ENCODE measurements at places on chromosomes 2 and 18. TPM values are rescaled to one million over a fixed set of nuclear protein-coding genes. Genes with fewer than 3 reads are reported as not detected.

RRM2 gene
- polyA plus RNA-seq = not detected

GRCh38 chr2:149720615-149721014, 133.0 kb upstream of the MMADHC start:
- DNase-seq = no peak

DNA sequence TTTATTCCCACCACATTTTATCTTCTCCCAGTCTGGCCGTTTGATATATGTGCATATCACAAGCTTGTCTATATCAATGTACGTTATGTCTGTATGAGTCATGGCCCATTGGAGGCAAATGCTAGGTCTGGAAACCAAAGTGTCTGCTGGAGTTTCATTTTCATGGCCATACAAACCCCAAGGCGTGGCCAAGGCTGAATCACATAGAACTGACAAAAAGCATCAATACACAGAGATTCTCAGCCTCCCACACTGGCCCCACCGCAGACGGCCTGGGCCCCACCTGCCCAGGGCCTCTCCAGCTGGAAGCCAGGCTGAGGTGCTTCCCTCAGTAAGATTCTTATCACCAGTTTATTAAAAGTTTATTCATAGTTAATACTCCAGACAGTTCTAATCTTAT, 40.5 kb upstream of the SALL3 start:
- no peak for DNase-seq

IL1B gene
- 435 TPM for polyA plus RNA-seq

PPP1R1C gene
- polyA plus RNA-seq = not detected

NYAP2 gene
- polyA plus RNA-seq = not detected

DNA sequence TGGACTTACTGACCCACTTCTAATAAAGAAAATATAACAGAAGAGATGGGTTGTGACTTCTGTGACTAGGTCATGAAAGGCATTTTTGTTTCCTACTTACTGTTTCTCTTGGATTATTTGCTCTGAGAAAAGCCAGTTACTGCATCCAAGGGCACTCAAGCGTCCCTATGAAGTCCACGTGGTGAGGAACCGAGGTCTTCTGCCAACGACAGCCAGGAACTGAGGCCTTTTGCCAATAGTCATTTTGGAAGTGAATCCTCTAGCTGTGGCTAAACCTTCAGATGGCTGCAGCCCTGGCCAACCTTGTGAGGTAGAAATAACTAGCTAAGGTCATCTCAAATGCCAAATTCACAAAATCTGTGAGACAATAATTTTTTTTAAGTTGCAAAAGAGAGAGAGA, 449.8 kb upstream of the RGPD4 start:
- no peak for DNase-seq

KCNG2 gene
- polyA plus RNA-seq = 0.17 TPM

DNA sequence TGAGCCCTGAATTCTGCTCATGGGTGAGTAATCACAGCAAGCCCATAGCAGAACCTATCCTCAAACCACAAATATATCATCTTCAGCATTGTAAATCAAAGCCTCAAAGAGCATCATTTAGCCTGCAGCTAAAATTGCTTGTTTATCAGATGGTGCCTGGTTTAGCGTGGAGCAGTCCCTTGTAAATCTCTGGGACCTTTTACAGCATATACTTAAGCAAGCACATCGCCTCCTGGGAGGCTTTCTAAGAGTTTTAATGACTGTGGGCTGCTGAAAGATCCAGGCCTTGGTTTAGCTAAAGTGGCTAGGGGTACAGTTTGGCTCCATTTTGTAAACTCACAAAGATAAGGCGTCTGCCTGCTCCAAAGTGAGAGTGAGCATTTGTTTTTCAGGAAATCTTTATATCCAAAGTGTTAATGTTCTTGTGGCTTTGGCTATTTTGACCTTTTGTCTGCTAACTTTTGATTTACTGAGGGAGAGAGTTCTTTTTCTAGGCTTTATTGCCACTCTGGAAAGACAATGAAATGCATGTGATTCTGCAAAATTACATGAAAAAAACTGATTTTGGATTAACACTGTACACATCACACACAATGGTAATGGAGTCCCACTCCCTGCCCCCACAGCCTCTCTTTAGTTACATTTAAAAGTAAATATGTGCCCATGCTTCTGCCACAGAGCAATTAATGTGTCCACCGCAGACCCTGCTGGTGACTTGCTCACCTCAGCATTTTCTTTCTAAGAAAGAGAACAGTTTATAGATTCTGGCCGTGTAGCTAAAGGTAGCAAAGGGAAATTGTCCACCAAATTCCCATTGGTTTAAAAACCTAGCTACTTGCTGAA, 194.8 kb downstream of the LNPK start:
- no peak for DNase-seq

- no peak for DNase-seq
These were observed 6.2 kb downstream of the ZBTB7C start for GRCh38 chr18:48402953-48403352.

CTAGE1 gene
- not detected for polyA plus RNA-seq

- DNase-seq = peak; percentile 9
These were observed 60.1 kb downstream of the EMILIN2 start for GRCh38 chr18:2906704-2907549.

- peak; percentile 37 for DNase-seq
These were observed 41.0 kb upstream of the MGAT4A start for GRCh38 chr2:98771721-98772524.

DNA sequence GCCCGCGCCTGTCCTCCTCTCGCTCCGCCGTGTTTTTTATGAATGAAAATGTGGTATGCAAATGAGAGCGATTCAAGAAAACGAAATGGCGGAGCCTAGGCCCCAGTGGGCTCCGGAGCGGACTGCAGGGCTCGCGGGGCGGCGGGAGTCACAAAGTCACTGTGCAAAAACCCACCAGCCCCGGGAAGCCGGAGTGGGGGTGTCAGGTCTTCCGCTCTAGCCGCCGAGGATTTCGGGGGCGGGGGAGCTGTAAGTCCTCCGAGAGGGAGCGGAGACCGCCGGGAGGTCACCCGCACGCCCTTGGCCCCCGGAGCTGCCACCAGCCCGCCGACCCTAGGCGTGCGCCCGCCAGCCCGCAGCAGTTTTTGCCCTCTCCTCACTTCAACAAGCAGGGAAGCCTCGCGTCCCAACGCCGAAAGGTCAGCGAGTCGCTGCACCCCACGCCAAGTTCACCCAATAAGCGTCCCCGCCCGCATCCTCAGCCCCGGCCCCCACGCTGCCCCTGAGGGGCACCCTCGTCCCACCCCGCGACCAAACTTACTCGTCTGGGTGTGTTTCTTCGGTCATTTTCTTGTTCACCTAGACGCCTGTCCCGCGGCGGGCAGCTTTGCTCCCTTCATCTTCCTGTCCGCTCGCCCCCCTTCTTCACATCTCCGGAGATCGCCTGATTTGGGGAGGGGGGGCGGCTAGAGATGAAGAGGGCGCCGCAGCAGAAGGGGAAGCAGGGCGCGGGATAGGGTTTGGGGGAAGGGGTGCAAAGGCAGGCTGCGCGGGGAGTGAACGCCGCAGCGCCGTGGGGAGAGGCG, 775 bp downstream of the SPRED2 start:
- peak; percentile 53 for DNase-seq

DNA sequence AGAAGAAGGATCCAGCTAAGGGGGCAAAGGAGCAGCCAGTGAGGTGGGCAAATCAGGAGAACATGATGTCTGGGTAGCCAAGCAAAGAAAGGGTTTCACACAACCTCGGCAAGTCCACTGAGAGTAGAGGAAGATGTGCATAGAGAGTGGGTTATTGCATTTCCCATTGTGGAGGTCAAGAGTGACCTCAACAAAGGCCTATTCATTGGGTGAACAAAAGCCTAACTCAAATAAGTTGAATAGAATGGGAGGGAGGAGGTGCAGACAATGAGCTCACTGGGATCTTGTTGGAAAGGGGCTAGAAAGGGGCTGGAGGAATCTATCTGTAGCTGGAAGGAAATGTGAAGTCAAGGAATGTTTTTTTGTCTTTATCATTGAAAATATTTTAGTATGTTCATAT, 14.0 kb upstream of the PDCL3 start:
- DNase-seq = no peak

VIT gene
- not detected for polyA plus RNA-seq
